ENCODE measurements at places on chromosomes 16 and 17.

DNA sequence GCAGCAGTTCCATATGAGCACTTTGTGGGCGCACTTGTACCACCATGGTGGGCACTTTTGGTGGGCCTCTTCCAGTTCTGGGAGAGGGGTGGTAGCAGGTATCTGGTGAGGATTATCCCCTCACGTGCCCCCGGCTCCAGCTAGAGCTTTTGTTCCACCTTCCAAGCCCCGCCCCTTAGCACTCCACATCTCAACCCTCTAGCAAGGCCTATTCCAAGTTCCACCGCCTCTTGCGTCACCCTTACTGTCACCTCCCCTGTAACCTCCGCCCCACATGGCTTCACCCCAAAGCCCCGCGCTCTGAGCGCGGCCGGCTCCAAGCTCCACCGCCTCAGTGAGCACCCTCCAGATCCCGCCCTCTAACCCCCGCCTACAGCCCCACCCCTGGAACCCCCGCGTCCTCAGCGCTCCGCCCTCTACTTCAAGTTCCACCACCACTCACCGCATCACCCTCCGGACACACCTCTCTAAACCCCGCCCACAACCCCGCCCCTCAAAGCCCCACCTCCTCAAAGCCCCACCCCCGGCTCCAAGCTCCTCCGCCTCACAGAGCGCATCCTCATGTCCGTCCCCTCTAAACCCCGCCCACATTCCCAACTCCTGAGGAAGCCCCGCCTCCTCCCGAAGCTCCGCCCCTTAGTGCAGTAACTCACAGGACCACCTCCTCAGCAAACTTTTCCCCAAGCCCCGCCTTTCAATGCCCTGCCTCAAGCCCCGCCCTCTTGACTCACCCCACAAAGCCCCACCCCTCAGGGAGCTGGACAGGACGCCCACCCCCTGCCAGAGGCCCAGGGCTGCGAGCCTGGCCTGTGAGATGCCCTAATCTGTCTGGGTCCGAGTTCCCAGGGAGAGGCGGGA, 11.1 kb downstream of the SCN4A start:
- DNase-seq = no peak

DNA sequence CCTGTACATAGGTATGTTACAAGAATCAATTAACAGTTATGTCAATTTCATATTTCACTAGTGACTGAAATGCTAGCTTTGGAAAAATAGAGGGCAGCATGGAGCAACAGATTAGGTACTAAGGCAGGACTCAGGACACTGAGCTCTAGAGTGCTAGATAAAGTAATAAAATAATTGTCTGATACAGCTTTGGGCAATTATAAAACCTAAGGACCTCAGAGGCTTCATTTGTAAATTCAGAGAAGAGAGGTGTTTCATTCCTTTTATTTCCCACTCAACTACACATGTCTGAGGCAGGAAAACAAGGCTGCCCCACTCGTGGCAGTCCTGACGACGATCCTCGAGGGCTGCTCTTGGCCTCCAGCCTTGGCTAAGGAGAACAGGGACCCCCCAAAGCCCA, 81.5 kb downstream of the CA4 start:
- no peak for DNase-seq

GRCh38 chr17:4008441-4009185, 44.4 kb upstream of the ATP2A3 start:
- DNase-seq = no peak

- DNase-seq = no peak
Measured at GRCh38 chr17:725746-726145, 6.7 kb upstream of the TLCD3A start.

DNA sequence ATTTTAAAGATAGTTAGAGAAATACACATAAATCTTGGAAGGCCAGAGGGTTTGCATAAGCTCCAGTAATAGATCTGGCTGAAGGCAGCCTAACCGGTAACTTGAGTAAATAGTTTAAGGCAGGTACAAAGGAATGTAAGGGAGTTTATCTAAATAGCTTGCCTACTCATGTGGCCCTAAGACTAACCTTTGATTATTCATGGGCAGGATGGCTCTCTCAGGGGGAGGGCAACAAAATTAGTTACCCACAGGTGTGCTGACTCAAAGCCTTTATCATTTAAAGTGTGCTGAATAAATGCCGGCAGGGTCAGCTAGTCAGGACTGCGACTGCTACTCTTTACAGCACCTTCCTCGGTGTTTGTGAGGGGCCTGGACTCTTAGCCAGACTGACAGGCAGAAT, 761.3 kb upstream of the KIF2B start:
- no peak for DNase-seq

DNA sequence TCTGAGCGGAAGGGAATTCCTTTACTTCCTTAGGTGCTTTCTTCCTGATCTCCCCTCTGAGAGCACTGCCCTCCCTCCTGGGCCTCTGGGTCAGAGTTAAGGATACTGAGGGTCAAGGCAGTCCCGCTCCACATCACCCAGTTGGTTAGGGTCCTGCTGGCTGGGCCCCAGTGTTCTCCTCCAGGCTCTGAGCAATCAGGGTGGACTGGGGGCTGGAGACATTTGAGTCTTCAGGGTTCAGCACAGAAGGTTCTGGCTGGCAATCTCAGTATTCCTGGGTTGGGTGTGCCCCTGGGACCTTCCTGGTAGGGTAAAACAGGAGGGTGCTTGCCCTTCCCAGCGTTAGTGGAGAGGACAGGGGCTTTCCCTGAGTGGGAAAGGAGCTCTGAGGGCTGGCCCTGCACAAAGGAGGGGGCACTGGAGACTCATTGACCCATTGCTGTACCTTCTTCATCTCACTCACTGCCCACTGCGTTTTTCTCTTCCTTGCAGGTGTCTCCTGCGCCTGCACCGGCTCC, 448 bp downstream of the MT1M start:
- no peak for DNase-seq

DNA sequence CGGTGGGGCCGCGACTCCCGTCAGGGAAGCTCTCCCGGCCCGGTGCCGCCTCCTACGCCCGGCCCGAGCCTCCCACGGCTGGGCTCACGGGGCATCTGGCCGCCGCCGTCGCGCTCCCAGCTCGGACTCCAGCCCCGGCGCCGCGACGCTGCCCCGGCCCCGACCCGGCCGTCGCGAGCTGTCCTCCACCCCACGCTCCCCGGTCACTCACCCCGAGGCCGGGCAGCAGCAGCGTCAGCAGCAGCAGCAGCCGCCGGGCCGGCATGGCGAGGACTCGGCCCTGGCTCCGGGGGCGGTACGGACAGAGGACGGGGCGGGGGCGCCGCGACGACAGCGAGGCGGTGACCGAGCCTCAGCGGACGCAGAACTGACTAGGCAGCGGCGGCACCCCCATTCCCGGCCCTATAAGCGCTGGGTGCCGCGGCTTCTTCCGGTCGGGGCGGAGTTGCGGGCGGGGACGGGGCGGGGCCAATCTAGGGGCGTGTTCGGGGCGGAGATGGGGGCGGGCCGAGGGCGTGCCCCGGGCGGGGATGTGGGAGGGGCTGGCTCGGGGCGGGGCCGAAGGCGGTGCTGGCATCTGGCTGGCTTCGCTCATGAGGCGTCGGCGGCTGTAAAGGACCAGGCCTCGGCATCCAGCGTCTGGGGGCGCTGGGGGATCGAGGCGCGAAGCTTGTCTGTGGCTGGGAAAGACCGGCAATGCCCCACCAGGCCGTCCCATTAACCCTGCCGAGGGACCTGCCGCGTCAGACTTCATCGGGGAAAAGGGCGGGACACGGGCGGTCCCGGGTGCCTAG, at the start of gene ERN1:
ERN1 (minus strand) TSS at position 380 of the 794 bp plus-strand sequence; CDS start at position 265, 115 bp downstream.
- peak; percentile 80 for DNase-seq

DNA sequence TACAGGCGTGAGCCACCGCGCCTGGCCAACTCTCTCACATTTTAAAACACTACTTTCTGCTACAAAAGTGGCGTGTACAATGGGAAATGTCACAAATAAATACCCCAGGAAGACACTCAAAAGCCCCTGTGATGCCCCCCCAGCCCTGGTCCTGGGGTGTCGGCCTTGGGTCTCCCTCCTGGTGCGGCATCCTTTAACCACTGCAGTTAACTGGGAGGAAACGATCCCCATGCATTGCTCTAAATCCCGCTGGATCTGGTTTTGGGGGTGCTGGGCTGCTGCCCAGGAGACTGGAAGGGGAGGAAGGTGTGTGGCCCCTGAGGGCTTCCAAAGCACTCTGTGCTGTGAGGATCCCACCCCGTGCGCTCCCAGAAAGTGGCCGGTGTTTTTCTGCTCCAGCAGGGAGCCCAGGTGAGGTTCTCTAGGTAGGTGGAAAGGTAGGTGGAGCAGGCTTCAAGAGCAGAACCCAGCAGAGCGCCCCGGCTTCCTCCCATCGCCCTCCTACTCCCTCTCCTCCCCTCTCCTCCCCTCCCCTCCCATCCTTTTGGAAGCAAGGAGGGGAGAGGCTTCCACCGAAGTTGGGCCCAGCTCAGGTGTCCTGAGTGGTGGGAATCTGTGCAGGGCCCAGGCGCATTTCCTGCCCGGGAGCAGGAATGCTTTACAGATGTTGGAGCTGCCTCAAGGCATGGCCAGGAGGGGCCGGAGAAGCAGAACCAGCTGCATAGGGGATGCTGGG, 363.3 kb downstream of the SEC14L1 start:
- DNase-seq = no peak

GRCh38 chr17:55342800-55343585, 78.2 kb downstream of the HLF start:
- no peak for DNase-seq

GRCh38 chr16:21064203-21064602, 86.4 kb downstream of the DNAH3 start:
- no peak for DNase-seq

GRCh38 chr17:58556833-58557250, 42.4 kb upstream of the MTMR4 start:
- peak; percentile 30 for DNase-seq

GRCh38 chr16:20868890-20869289, 31.3 kb downstream of the DCUN1D3 start:
- DNase-seq = no peak

- DNase-seq = no peak
Measured at GRCh38 chr16:67665598-67665997, 952 bp downstream of the ENKD1 start.

- DNase-seq = no peak
Measured at GRCh38 chr16:63185235-63185780, 1149.1 kb upstream of the CDH8 start.

DNA sequence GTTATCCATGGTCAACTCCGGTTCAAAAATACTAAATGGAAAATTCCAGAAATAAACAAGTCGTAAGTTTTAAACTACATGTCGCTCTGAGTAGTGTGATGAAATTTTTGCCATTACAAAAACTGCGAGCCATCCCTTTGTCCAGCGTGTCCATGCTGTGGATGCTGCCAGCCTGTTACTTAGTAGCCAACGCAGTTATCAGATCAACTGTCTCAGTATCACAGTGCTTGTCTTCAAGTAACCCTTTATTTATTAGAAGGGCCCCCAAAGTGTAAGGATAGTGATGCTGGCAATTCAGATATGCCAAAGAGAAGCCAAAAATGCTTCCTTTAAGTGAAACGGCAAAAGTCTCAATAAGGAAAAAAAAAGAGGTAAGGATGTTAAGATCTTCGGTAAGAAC, 23.9 kb downstream of the SNN start:
- no peak for DNase-seq

- no peak for DNase-seq
Measured at GRCh38 chr16:86951831-86952598, 365.2 kb downstream of the C16orf95 start.

DNA sequence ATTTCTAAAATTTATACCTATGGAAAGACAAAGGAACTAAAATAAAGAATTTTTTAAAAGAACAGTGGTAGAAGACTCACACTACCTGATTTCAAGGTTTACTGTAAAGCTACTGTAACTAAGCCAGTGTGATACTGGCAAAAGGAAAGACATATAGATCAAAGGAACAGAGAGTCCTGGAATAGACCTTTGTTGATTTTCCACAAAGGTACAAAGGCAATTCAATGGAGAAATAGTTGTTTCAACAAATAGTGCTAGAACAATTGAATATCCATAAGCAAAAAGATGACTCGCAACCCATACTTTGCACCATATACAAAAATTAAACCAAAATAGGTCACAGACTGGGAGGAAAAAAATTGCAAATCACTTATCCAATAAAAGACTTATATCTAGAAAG, 36.7 kb downstream of the MYH10 start:
- no peak for DNase-seq

DNA sequence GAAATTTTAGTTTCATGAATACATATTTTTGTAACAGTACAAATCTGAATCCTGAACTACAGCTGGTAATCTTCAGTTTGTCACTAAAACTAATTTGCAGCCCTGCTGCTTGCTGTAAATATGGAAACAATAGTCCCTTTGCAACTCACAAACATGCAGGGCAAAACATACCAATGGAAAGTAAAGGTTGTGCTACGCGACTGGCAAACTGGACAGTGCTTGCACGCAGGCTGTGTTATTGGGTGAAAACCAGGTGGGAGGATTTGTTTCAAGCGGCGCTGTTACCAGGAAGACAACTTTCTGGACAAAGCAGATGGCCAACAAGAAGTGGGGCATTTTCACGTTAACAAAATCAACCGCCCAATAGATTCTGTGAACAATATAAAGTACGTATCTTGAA, 93.5 kb downstream of the CDYL2 start:
- DNase-seq = no peak

Measured in KG1 (cell line).